ENCODE measurements at places on chromosomes 1 and 21. TPM values are rescaled to one million over a fixed set of nuclear protein-coding genes. Genes with fewer than 3 reads are reported as not detected.

The GLRX2 gene
- 24.3 TPM for total RNA-seq

- H3K27me3 ChIP-seq: no peaks in the 10 kb centered on the region
- H3K4me3 ChIP-seq: no peak overlapping the region
- no peak overlapping the region for H3K27ac ChIP-seq
- no peak for DNase-seq
- peaks cover 5% of the 10 kb centered on the region for H3K4me1 ChIP-seq
Observed at GRCh38 chr1:229643996-229644745, 18.1 kb downstream of the URB2 start.

The SLC16A4 gene
- total RNA-seq: 0.27 TPM

DNA sequence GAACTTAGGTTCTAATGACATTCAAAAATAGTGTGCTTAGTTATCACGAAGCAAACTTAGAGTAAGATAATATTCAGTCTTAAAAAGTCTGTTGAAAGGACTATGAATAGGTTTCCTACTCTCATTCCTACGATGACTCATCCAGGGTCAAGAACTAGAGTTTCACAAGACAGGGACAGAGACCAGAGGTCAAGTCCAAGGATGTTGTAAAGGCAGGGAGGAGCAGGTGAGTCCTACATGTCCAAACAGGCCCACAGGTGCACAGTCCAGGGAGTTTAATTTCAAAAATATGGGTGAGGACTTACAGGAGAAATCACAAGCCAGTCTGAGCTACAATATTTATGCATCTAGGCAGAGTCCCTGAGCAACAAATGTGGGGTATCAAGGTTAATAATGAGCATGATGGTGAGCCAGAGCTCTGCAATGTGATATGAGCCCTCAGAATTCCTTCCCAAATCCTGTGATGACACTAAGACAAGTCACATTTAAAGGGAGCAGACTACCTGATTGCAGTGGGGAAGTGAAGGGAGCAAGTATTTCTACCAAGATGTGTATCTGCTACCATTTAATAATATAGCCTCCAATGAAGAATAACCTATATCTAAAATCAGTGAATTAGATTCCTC is 100.0 kb upstream of the NRIP1 start:
- no peaks in the 10 kb centered on the region for H3K36me3 ChIP-seq
- H3K27ac ChIP-seq: no peak overlapping the region
- no peaks in the 10 kb centered on the region for H3K4me1 ChIP-seq

- no peak for DNase-seq
- H3K4me3 ChIP-seq: no peak overlapping the region
- H3K27ac ChIP-seq: no peak overlapping the region
- H3K4me1 ChIP-seq: no peaks in the 10 kb centered on the region
- peaks cover 36% of the 10 kb centered on the region for H3K36me3 ChIP-seq
Observed at GRCh38 chr1:22518379-22518778, 44.9 kb upstream of the EPHA8 start.

- DNase-seq: no peak
- no peak overlapping the region for H3K4me3 ChIP-seq
- peaks cover 4% of the 10 kb centered on the region for H3K4me1 ChIP-seq
- no peaks in the 10 kb centered on the region for H3K36me3 ChIP-seq
Observed at GRCh38 chr1:185600641-185601040, 133.6 kb upstream of the HMCN1 start.

The OR2L5 gene
- not detected for total RNA-seq

The FCN3 gene
- total RNA-seq: not detected

DNA sequence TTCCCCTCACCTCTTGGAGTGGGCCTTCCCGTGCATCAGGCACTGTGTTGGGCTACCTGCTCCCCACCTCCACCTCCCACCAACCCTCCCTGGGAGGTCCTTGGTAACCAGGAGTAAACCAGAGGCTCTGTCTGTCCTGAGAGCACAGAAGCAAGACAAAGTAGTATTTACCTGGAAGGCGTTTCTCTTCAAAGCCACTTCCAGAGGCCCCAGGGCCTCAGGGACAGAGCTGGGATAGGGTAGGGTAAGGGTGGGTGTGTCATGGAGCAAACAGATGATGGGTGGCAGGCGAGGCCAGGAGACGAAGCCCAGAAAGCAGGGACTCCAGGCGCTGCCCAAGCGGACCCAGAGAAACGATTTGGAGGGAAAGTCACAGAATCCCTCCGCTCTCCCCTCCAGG is 77.2 kb upstream of the TARDBP start:
- H3K4me1 ChIP-seq: peaks cover 33% of the 10 kb centered on the region
- DNase-seq: no peak
- peaks cover 25% of the 10 kb centered on the region for H3K27me3 ChIP-seq
- H3K36me3 ChIP-seq: no peaks in the 10 kb centered on the region

- peaks cover 6% of the 10 kb centered on the region for H3K36me3 ChIP-seq
- H3K4me1 ChIP-seq: peaks cover 11% of the 10 kb centered on the region
- DNase-seq: no peak
- H3K27ac ChIP-seq: no peak overlapping the region
- H3K27me3 ChIP-seq: no peaks in the 10 kb centered on the region
Observed at GRCh38 chr1:22123071-22123390, 19.9 kb downstream of the WNT4 start.
